ENCODE measurements at places on chromosomes 6 and 20. TPM values are rescaled to one million over a fixed set of nuclear protein-coding genes. Genes with fewer than 3 reads are reported as not detected.

KIAA0408 gene
- total RNA-seq, result 34.7 TPM

GRCh38 chr6:154487367-154488247 is 22.9 kb downstream of the CNKSR3 start:
- H3K4me3 ChIP-seq, result no peak overlapping the region
- H3K4me1 ChIP-seq, result peaks cover 22% of the 10 kb centered on the region
- no peaks in the 10 kb centered on the region for H3K27me3 ChIP-seq
- no peak for DNase-seq

GRCh38 chr6:124066269-124066668 is 262.6 kb downstream of the NKAIN2 start:
- no peak overlapping the region for H3K4me3 ChIP-seq
- no peak for DNase-seq
- H3K27ac ChIP-seq, result no peak overlapping the region
- H3K27me3 ChIP-seq, result no peaks in the 10 kb centered on the region

TREM1 gene
- total RNA-seq, result not detected

DNA sequence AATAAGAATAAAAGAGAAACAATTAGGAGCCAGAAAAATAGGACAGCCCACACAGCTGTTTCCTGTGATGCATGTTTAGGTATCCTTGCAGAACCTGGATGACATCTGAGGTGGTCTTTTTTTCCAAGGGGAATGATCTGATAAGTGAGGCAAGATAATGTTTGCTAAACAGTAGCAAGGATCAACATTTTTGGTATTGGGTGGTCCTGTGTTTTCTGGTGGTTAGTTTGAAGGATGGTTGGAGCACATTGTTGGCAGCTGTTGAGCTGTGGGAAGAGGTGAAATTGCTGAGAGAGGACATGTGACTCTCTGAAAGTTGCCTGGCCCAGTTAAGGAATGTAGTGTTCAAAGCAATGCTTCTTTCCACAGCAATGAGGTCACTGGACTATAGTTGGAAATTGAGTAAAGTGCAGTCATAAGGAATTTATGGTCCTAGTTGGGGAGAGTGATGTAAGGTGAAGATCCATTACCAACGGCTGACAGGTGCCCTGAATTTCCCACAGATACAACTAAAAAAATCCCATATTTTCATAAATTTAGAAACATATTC is 270.2 kb upstream of the IMPG1 start:
- DNase-seq, result no peak
- no peaks in the 10 kb centered on the region for H3K27me3 ChIP-seq
- H3K4me3 ChIP-seq, result no peak overlapping the region
- H3K36me3 ChIP-seq, result no peaks in the 10 kb centered on the region

GRCh38 chr6:36947570-36948351 is 6.8 kb upstream of the PI16 start:
- no peak for DNase-seq
- H3K27me3 ChIP-seq, result no peaks in the 10 kb centered on the region

LST1 gene
- not detected for total RNA-seq

Data from A673 (cell line).